Glomerular endothelial cell (primary cell): ENCODE measurements at places on chromosomes 16 and 17. TPM values are rescaled to one million over a fixed set of nuclear protein-coding genes. Genes with fewer than 3 reads are reported as not detected.

ENPP7 gene
- not detected in 2 replicates for total RNA-seq

NEUROD2 gene
- not detected in 2 replicates for total RNA-seq

CRYM gene
- 0.12 and 8.1 TPM in 2 replicates for total RNA-seq

PRAC1 gene
- total RNA-seq: not detected in 2 replicates

PRR29 gene
- 0.12 and 2.0 TPM in 2 replicates for total RNA-seq

DNA sequence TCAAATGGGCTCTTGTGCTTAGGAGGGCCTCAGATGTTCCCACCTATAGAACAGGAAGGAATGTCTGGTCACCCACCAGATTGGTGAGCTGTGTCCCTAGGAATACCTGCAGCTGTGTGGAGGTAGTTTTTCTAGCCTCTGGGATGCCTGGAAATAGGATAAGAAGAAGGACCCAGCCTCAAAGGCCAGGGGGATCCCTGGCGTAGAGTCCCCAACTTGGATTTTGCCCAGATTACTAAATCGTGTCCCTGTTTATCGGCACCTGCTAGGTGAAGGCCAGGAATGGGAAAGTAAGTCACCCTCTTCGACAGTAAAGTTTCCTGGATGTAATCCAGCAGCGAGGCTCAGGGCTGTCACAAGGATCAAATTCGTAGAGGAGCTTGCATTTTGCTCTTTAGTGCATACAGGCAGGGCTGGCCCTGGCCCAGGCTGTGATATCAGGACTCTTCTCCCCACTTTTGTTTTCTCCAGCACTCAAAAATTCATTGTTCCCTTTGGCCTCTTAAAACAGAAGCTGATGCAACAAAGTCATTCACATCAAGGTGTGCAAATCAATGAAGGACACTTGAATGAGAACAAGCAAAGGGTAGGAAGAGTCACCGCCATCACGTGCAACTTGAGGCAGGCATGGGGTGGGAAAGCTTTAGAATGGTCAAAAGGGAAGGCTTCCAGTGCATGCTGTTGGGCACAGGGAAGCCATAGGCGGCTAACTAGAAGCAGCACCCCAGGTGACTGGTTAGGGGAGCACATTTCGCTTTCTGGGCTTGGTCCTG lies 7.5 kb downstream of the SLC13A2 start:
- no peak for DNase-seq

GRCh38 chr17:55444471-55445441 lies 23.1 kb upstream of the MMD start:
- no peak for DNase-seq

DNA sequence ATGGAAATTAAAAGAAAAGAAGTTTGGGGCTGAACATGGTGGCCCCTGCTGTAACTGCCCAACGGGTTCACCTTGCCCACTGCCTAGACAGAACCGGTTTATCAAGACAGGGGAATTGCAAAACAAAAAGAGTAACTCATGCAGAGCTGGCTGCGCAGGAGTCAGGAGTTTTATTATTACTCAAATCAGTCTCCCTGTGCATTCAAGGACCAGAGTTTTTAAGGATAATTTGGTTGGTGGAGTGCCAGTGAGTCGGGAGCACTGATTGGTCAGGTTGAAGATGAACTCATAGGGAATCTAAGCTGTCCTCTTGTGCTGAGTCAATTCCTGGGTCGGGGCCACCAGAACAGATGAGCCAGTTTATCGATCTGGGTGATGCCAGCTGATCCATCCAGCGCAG lies 4.4 kb upstream of the SCPEP1 start:
- no peak for DNase-seq

GRCh38 chr16:9016824-9017223 lies 53.1 kb upstream of the USP7 start:
- no peak for DNase-seq

DNA sequence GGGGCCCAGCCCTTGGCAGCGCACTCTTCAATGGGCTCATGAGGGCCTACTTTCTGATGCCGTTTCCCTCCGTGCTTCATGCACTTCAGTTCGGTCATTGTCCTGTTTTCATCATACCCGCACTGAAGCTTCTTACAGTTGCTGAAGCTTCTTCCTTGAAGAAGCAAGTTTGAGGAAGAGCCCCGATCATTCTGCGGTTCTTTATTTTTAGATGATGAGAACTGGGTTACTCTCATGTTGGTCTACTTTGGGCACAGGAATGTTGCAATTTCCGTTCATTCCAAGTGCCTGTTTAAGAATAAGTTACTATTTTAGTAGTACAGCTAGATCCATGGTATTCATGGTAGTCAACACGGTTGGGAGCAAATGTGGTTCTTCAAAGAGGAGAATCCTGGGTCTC lies 587.7 kb upstream of the HSBP1 start:
- DNase-seq: no peak

DNA sequence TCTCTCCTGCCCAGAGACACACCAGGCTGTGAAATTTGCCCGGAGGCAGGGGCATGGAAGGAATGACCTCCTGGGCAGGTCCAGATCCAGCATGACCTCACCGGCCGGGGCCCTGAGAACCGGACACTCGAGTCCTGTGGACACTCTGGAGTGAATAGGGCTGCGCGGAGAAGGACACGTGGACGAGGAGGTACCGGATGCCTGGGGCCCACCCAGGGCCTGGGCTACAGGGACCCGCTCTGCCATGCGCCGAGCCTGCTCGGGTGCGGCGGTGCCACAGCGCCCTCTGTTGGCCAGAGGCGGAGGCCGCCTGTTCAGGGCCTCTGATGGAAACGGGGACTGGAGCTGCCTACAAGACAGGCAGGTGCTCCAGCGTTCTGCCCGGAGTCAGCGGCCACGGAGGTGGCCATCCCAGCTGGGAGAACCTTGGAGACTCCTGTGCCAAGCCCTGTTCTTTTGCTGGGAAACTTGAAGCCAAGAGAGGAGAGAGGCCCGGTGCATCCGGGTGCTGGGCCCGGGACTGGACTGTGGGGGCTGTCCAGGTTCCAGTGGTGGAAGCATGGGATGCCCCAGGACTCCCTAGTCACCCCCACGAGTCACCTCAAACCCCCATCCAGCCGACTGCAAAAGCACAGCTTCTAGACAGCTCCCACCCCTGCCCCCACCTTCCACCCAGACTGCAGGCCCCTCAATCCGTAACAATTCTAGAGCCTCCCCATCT lies 19.3 kb upstream of the NXPH3 start:
- no peak for DNase-seq

- no peak for DNase-seq
Observed at GRCh38 chr16:17258848-17259713, 211.7 kb downstream of the XYLT1 start.

- DNase-seq: no peak
Observed at GRCh38 chr16:50674831-50675230, 6.3 kb downstream of the SNX20 start.
